ENCODE measurements at places on chromosomes 4 and X.

DNA sequence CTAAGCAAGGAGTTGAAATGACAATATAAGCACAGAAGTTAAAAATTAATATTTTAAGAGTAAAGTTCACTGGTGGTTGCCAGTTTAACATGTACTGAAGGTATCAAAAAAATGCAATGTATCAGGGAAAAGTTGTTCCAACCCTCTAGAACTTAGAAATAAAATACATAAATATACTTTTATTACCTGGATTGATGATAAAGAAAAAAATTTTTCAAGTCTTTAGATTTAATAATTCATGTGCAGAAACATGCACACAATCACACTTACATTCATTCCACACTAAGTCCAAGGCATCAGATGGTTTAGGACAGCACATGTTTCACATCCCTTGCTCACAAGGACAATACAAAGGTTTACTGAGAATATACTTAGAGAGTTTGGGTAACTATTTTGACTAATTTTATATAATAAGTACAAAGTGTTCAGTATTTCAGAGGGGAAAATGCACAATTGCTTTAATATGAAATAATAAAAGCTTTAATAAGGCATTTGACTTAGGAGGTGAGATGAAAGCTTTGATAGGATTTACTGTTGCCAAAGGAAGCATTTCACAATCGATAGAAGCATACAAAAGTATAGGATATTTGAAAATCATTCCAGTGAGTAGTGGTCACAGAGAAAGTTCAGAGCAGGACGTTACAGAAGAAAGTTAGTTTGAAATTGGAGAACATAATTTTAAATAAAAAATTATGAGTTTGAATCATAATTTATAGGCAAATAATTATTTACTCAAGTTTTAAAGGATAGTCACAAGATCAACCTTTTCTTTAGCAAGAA is 392 bp upstream of the UGT2A3 start:
- no peak for DNase-seq

DNA sequence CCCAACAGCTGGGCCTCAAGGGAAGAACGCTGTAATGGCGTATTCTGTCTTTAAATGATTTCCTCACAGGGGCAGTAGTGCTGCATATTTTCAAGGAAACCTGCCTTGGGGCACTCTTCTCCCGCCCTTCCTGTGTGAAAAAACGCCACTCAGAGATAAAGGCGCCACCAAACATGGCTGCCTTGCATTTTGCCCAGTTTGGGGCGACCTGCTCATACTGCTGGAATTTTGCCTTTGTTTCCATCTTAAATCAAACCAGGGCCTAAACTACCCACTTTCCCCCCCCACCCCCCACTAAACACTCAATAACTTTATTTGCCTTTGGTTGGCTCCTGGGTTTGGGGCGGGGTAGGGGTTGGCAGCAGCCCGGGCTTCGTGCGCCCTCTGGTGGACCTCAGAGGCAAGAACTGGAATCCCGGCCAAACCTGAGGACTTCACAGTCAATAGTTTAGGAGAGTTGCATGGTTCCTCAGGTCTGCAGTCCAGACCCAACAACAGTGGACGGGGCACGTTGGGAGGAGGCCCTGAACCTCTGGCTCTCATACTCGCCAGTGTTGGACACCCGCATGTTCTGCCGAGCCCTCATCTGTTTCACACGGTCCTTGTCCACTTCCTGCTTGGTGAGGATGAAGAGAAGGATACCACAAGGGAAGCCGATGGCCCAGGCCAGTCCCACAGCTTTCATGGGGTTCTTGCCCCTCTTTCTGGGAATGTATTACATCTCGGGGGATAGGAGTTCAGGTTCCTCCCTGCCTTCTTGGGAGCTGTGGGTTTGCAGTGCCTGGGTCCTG is 220.1 kb upstream of the STK26 start:
- DNase-seq = no peak

DNA sequence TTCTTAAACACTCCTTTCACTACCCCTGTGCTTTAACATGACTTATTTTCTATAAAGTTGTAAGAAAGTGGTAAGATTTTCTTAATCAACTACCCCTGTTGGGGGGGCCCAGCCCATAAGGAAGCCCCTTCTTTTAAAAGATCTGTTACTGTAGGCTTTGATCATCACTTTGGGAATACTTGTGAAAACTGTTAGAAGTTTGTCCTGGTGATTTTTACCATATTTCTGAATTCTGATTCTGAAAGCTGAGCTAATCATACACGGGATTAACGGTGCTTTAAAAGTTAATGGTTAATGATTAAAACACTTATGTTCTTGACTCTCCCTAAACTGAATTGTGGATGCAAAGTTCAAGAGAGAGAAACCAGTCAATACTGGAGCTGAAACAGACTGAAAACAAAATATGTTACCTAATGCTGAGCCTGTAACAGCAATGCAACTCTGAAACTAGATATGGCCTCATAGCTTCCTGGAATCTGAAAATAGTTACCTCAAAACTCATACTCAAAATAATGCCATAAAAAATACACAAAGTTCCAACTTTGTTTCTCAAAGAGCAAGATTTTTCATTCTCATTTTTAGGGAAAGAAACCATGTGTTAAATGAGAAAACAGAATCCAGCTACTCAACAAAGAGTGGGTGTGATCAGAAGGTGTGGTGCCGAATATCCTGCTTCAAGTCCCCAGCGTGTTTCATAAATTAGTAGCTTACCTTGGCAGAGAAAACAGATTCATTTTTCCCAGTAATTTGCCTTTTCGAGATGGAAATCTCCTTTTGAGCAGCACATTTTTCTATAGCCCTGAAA is 31.6 kb downstream of the ADH7 start:
- DNase-seq = no peak

DNA sequence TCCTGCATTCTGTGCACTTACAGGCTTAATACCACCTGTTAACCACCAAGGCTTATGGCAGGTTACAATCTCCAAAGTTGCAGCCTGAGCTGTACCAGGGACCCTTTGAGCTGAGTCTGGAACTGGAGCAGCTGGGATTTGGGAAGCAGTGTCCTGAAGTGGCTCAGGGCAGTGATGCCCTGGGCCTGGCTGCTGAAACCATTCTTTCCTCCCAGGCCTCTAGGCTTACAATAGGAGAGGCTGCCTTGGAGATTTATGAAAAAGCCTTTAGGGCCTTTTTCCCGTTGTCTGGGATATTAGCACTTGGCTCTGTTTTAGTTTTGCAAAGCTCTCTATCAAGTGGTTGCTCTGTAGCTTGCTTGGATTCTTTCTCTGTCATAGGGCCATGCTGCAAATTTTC is 154.3 kb upstream of the CASK start:
- no peak for DNase-seq

GRCh38 chrX:137748827-137749226 is 182.9 kb downstream of the ZIC3 start:
- no peak for DNase-seq

DNA sequence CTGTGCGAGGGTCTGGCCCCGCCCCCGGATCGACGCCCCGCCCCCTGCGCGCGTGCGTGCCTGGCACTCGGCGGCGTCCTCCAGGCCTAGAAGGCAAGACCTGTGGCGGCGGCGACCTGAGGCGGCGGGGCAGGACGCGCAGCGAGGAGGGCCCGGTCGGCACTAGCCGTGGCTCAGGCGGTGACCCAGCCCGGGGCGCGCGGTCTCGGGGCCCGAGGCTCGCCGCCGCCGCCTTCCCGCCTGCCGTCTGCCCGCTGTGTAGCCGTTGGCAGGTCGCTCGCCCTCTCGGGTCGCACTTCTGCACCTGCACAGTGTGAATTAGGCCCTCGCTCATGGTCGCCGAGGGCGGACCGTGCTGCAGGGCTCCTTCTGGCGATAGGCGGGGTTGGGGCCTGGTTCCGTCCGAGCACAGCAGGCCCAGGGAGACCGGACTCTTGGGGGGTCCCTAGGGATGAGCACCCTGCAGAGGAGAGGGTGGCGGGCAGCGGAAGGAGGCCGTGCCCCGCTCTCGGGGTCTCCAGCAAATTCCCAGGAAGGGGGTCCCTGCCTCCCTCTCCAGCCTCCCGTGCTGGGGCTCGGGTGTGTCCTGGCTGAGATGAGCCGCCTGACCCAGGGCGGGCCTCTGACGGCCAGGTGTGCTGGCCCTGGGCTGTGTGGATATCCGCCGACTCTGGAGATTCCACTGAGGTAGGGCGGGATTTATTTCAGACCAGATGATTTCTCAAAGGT is 557 bp upstream of the FAM53A start:
- peak; percentile 98 for DNase-seq

DNA sequence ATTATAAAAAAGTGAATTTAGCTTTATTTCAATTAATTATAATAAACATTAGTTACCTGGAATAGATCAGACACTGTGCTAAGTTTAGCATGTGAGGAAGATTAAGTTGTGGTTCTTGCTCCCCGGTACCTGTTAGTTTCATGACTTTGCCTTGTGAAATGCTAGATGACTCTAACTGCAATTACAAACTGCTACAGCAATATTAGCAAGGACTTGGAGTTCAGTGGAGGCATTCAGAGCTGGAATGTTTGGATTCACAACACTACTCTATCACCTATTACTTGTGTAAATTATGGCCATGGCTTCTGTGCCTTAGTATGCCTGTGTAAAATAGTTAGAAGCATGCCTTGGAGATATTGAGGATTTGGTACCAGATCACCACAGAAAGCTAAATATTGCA is 21.4 kb upstream of the ANXA10 start:
- no peak for DNase-seq

DNA sequence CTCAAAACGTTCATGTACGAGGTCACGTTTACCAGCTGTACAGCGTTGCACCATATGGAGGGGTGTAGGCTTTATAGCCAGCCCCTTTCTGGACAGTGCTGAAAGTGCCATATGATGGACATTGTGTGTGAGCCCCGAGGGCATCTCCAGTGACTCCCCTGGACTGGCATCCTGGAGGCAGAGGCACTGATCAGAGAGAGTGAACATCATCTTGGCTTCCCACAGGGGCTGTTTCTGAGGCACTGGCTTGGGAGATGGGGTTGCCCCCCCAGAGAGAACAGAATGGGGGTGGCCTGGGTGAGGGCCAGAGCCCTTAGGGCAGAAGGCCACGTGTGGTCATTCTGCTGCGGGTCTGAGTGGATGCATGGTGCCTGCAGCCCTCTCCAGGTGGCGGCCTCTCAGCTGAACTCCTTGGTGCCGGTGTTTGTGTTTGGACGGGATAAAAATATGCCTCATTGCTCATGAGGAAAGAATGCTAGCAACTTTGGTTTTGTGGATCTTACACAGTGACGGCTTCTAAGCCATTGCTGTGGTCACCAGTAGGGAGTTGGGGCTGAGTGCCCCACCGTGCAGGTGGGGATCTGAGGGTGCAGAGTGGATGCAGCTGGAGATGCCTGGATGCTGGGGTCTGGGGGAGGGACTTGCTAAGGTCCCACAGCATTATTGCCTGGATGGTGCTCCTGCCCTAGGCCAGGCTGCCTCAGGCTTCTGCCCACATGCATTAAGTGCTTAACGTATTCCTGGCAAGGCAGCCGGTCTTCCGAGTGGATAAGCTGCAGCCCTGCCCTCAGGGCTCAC is 3.4 kb downstream of the WFS1 start:
- DNase-seq = no peak

GRCh38 chr4:54695788-54696187 is 38.0 kb downstream of the KIT start:
- DNase-seq = no peak

DNA sequence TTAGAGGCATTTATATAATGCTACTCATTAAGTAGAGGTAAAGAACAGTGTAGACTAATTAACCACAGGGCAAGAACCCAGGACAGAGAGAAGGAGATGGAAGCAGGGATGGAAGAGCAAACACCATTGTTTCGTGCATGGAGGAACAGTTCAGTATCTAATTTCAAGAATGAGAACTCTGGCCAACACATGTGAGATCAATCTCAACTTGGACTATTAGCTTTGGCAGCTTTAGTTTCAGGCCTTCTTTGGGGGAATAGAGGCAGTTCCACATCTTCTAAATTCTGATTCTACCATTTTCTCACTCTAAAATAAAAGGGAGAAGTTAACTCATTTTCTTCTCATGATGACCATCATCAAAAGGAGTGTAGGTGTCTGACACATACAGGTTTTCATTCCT is 207.0 kb downstream of the LDB2 start:
- DNase-seq = no peak

- DNase-seq = no peak
Observed at GRCh38 chr4:3813151-3814052, 47.2 kb downstream of the ADRA2C start.

DNA sequence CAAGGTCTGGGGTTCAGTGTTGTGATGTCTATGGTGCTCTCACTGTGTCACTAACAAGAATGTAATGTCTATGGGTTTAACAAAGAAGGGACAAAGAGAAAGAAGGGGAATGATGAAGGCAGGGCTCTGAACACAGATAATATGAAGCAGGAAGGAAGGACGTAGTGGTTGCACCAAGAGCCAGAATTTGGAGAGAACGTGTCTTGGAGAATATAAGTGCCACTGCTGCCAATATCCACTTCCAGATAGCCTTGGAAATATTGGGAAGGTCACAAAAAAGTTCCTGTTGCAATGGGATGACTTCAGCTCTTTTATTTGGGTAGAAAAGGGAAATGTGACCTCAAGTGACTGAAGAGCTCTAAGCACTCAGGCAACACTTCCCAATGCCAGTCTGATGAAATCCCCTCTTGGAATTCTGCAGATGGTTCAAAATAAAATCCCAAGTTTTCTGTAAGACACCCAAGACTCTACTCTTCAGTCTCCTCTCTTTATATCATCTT is 131.8 kb downstream of the PRKX start:
- no peak for DNase-seq

GRCh38 chr4:56326363-56326762 is 60.9 kb downstream of the AASDH start:
- no peak for DNase-seq

- DNase-seq = no peak
Observed at GRCh38 chr4:48090621-48091020, 43.4 kb downstream of the TXK start.

DNA sequence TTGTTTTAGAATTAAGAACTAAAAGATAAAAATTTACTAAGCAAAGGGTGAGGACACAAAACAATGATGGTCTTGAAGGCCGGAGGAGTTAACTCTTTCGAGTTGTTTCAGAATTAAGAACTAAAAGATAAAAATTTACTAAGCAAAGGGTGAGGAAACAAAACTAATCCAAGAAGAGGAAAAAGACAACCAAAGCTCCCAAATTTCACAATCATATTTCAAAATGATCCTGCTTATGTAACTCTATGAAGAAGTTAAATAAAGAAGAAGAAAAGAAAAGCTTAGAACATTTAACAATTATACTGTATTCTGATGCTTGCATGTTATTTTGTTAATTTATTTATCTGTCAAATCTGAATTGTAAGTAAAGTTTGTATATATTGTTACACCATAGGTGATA is 154.8 kb upstream of the SLIT2 start:
- no peak for DNase-seq

GRCh38 chrX:101415180-101416145 is 7.4 kb downstream of the HNRNPH2 start:
- peak; percentile 6 for DNase-seq

- DNase-seq = no peak
Observed at GRCh38 chrX:52594658-52595057, 60.0 kb downstream of the SSX7 start.

GRCh38 chr4:162422312-162422711 is 258.5 kb upstream of the FSTL5 start:
- no peak for DNase-seq

- DNase-seq = no peak
Observed at GRCh38 chr4:80058740-80059139, 14.3 kb downstream of the ANTXR2 start.

GRCh38 chrX:96843566-96843965 is 40.1 kb upstream of the RPA4 start:
- DNase-seq = no peak

GRCh38 chr4:184016759-184017668 is 111.9 kb downstream of the STOX2 start:
- DNase-seq = no peak

Data from stimulated activated effector memory CD8-positive, alpha-beta T cell treated with anti-CD3 and anti-CD28 coated beads, Interleukin-12 subunit alpha, Interleukin-12 subunit beta, amount 100 ng/mL, for 72 hours (primary cell).